GM06990 (cell line): ENCODE measurements at places on chromosomes 7 and 10.
A peak's percentile ranks its signal among the peaks of the same experiment; 100 is the strongest.

DNA sequence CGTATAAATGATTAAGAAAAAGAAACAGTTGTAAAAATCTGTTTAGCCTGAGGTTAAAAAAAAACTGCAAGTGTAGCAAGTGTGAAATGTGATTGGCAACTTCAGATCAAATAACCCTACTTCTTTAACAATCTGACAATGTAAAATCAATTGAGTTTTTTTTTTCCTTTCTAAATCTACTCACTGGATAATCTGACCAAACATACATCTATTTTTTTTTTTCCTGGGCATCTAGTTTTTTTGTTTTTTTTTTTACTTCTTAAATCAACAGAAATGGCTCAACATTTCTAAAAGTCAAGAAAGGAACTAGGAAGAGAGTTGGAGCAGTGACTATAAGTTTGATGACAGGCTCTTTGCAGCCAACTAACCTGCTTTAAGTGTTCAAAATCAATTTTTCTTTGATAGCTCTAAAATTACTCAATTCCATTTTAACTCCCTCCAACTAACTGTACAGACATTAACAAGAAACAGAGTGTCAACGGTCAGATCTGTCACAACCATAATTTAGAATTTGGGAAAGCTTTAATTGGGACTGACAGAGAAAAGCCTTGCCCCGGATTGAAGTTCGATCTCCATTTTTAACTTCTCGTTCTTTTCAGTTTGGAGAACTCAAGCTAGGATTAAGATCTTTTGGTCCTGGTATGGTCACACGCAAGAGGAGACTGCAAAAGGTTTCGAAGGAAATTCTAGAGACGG lies 1.2 kb downstream of the ARL3 start:
- no peak for DNase-seq

- no peak for DNase-seq
These were observed 138.0 kb downstream of the CDH23 start for GRCh38 chr10:71534568-71535194.

- DNase-seq, result peak; percentile 53
These were observed 1.9 kb downstream of the HIPK2 start for GRCh38 chr7:139775829-139776266.

- DNase-seq, result no peak
These were observed 95.0 kb downstream of the CDCA7L start for GRCh38 chr7:21850531-21851285.

GRCh38 chr7:105935250-105935649 lies 27.8 kb upstream of the CDHR3 start:
- DNase-seq, result no peak

GRCh38 chr10:98295401-98295811 lies 27.4 kb upstream of the LOXL4 start:
- DNase-seq, result no peak

DNA sequence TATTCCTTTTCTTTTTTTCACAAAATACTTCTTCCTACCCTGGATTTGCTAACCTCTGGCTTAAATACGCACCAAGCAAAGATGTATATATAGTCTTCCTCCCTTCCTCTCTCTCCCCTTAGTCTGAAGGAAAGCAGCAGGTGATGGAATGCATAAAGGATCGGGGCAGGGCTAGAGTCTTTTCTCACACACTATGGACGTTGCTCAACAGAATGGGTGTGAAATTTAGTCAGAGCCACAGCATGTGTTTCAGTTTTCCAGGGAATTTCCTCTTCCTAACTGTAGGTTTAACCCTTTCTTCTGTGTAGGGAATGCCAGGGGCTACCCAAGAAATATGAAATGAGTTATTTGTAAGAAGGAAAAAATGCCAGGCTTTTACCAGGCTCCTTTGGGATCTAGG lies 71.4 kb upstream of the NFKB2 start:
- no peak for DNase-seq
